ENCODE measurements at places on chromosomes 2 and 18.

DNA sequence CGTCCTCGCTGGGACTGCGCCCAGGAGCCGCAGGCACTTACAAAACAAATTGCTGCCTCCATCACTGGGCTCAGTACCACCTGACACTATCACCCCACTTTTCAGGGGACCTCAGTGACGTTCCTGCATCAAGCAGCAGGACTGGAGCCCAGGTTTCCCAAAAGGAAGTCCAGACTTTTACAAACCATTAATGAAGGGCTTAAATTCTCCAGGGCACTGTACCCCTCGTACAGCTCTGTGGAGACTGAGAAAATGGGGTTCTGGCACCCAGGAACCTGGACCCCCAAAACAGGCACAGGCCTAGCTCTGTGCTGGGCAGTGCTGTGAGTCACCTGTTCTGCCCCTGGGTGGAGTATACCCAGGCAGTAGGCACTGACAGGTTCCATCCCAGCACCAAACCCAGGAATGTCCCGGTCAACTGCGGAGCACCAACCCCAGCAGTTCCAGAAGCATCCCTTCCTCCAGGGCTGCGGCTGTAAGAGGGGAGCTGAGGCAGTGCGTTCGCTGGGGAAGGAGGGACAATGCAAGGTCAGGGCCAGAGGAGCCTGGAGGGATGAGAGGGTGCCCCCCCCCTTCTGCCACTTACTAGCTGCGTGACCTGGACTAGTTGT lies 24.6 kb upstream of the NOTO start:
- H3K27ac ChIP-seq = no peak overlapping the region
- H3K27me3 ChIP-seq = peaks cover 32% of the 10 kb centered on the region
- no peak for DNase-seq
- H3K36me3 ChIP-seq = no peaks in the 10 kb centered on the region

- no peaks in the 10 kb centered on the region for H3K27me3 ChIP-seq
- peaks cover 2% of the 10 kb centered on the region for H3K36me3 ChIP-seq
- H3K4me1 ChIP-seq = peaks cover 41% of the 10 kb centered on the region
These were observed 125.3 kb upstream of the PPP1CB start for GRCh38 chr2:28626376-28626775.

GRCh38 chr2:18803141-18803939 lies 214.0 kb upstream of the NT5C1B start:
- no peak overlapping the region for H3K27ac ChIP-seq
- no peaks in the 10 kb centered on the region for H3K4me1 ChIP-seq
- H3K4me3 ChIP-seq = no peak overlapping the region

DNA sequence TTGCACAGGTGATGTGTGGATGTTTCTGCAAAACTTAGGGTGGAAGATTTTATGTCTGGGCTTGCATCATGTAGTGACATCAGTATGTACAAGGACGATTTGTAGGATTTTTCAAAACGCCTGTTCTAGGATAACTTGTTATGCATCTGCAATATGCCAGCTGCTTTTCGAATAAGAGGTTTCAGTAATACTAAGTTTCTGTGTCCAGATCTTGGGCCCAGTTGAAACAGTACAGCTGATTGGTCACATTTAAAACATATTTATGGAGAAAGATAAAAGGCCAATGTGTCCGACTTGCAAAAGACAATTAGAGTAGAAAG lies 1.2 kb downstream of the PTPN4 start:
- H3K27me3 ChIP-seq = no peaks in the 10 kb centered on the region
- peak overlapping the region; percentile 94 for H3K4me3 ChIP-seq
- peaks cover 4% of the 10 kb centered on the region for H3K36me3 ChIP-seq
- no peak for DNase-seq

DNA sequence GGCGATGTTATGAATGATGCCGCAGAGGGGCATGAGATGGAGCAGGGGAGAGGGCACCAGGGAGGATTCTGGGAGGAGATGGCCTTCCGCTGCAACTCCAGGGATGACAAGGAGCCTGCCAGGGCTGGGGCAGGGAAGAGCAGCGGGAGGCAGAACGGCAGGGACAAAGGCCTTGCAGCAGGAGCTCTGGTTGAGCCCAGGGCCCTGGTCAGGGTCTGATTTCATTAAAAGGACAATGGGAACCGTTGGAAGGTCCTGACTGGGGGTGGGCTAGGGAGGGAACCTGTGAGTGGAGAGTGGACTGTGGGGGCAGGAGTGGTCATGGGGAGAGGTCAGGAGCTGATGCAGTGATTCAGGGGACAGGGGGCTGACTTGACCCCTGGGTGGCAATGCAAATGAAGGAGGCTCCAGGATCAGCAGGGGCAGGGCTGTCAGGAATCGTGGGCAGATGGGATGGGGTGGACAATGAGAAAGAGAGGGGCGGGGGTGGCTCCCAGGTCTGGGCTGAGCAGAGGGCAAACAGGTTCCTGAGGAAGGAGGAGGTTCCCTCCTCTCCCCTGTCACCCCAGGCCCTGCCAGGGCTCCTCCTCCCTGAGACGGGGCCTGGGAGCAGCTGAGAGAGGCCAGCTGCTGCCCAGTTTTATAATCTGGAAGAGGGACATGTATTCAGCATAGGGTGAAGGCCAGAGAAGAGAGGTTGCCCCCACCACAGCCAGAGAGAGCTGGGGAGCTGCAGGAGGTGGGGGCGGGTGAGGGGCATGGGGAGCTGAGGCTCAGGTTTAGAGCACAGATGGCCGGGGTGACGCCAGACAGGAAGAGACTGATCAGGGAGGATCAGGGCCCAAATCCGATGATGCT lies 7.3 kb upstream of the DUSP2 start:
- H3K27me3 ChIP-seq = no peaks in the 10 kb centered on the region
- no peak overlapping the region for H3K4me3 ChIP-seq
- H3K27ac ChIP-seq = peak overlapping the region; percentile 100
- no peaks in the 10 kb centered on the region for H3K36me3 ChIP-seq
- H3K4me1 ChIP-seq = peaks cover 35% of the 10 kb centered on the region
- no peak for DNase-seq

- H3K4me1 ChIP-seq = no peaks in the 10 kb centered on the region
- no peaks in the 10 kb centered on the region for H3K27me3 ChIP-seq
- no peak overlapping the region for H3K4me3 ChIP-seq
- no peaks in the 10 kb centered on the region for H3K36me3 ChIP-seq
- H3K27ac ChIP-seq = no peak overlapping the region
- DNase-seq = no peak
These were observed 145.8 kb upstream of the HS6ST1 start for GRCh38 chr2:128464456-128464855.

Data from T-helper 17 cell (primary cell).